Thoracic aorta (tissue), 2 donors: ENCODE measurements at places on chromosomes 12 and 14.

DNA sequence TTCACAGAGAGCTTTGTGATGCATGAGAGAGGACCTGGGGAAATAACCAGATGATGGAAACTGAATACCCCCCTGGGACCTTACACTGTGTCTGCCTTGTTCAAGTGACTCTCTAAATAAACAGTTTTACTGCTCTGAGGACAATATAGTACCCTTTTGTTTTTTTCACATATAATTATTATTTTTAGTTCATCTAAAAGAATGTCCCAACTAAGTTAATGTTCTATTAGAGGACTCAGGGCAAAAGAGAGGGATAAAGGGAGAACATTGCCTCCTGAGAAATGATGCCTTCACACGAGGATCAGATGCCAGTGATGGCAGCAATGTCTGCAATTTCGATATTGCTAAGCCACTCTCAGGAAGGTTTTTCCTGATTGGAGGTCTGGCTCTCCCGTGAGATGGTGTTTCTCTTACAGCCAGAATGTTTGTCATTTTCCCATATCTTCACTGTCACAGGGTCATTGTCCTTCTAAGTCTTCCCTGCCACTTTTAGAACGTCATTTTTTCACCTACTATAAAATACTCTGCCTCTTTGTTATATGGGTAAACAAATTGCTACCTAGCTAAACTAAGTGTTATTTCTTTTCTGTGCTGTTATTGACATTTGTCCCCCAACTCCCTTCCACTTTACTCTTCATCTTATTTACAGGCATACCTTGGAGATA, 201.6 kb downstream of the RAD51B start:
- no peak for DNase-seq

- no peak for DNase-seq
These were observed 135.8 kb downstream of the SYNE2 start for GRCh38 chr14:63988579-63988978.

GRCh38 chr12:99985631-99986030, 895 bp upstream of the ANKS1B start:
- no peak for DNase-seq

GRCh38 chr12:122126713-122127597, 47.1 kb downstream of the IL31 start:
- no peak for DNase-seq

DNA sequence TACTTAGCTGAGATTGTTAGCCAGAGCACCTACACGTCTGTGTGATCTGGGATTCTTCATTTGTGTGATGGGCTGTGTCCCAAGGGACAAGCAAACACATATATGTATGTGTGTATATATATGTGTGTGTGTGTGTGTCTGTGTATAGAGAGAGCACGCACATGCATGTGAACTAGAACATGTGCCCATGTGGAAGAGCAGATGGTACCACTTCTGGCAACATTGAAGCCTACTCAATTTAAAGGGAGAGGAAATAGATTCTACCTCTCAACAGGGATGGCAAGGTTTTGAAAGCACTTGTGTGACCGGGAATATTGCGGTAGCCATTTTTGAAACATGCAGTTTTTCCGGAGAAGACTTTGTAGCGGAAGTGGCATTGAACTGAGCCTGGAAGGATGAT, 1.4 kb downstream of the TOMM20L start:
- DNase-seq: no peak

GRCh38 chr12:52041695-52042123, 9.5 kb upstream of the NR4A1 start:
- no peak for DNase-seq

GRCh38 chr12:131034631-131035244, 81.0 kb downstream of the ADGRD1 start:
- DNase-seq: no peak

DNA sequence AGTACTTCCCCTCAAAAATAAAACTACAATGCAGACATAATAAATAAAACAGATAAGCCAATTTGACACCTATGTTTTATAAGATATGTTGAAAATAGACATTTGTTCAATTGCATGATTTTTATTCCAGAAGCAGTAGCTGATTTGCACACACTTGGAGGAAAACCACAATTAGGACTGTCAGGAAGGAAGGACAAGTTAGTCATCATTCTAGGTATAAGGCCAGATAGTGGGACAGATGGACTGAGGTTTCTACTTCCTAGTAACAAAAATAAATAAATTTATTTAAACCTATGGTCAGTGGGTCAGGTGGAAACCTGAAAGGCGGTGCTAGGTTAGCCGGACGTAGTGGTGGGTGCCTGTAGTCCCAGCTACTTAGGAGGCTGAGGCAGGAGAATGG, 141.8 kb upstream of the RASSF8 start:
- DNase-seq: no peak

DNA sequence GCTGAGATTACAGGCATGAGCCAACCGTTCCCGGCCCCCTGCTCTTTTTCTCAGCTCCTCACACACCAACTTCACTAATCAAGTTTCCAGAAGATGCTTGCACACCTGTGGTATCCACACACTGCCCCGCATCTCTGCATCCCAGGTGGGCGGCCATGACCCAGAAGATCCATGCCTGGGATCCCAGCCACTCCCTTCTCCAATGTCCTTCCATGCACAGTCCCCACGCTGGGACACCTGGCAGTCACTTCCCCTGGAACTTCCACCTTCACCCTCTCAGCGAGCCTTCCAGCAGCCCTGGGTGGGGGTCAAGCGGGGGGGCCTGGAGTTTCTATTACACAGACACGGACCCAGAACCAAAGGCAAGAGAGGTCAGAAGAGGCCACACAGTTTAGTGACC, 107.8 kb downstream of the CALM1 start:
- DNase-seq: no peak

DNA sequence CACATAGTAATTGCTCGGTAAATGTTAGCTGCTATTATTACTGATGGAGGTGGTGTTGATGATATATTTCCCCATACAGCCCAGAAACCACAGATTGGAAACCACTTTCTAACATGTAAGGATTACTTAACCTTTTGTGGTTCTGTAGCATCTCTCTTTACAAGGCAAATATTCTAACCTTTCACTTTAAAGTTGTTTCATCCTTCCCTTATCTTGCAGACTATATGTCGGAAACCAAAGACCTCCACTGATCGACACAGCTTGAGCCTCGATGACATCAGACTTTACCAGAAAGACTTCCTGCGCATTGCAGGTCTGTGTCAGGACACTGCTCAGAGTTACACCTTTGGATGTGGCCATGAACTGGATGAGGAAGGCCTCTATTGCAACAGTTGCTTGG, 75.8 kb downstream of the FRMD6 start:
- no peak for DNase-seq

GRCh38 chr12:130872179-130873096, 572 bp downstream of the RAN start:
- DNase-seq: no peak

- DNase-seq: no peak
These were observed 278.2 kb downstream of the PDZRN4 start for GRCh38 chr12:41466300-41466699.

GRCh38 chr12:22865822-22866221, 240.9 kb downstream of the ETNK1 start:
- no peak for DNase-seq

DNA sequence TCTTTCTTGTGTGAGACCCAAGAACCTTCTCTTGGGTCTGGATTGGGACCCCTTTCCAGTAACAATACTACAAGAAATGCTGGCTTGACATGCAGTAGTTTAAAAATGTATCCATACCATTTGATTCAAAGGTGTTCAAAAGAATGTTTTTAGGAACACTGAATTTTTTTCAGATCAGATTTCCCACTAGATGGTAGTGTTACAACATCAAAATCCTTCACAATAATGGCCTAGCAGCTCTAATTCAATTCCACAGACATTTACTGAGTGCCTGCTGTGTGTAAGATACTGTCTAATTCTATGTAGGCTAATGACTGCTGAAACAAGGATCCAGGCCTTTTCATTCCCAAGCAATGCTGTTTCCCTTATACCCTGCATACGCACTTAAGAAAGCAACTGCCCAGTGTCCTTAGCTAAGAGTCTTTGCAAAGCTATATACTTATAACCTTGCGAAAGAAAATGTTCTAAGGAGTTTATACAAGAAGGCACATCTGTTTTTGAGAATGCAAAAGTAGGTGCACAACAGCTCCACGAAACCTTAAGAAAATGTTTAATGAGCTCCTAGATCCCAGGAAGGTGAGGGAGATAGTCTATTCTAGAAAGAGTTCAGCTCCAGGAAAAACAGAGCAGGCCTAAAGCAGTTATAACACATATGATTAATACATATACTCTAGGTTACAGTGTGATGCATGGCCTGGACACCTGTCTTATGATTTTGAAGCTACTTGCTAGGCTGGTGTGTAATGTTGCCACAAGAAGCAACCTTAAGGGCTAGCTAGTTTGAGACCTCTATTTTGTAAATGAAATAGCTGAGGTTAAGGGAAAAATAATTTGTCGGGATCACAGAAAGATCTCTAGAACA, 50.9 kb upstream of the PKP2 start:
- no peak for DNase-seq

- DNase-seq: no peak
These were observed 696.3 kb downstream of the TMEM121 start for GRCh38 chr14:106222731-106223130.

DNA sequence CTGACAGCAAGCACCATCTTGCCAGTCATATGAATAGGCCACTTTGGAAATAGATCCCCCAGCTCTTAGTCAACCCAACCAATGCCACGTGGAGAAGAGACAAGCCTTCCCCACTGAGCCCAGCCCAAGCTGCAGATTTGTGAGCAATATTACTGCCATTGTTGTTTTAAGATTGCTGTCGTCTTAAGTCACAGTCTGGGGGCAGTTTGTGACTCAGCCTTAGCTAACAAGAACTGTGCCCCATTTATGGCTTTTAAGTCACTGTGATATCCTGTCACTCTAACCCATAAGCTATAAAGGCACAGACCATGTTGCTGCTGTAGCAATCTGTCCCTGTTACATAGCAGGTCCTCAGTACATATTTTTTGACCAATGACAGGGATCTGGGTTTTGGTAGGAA, 464.2 kb downstream of the MED13L start:
- DNase-seq: no peak

DNA sequence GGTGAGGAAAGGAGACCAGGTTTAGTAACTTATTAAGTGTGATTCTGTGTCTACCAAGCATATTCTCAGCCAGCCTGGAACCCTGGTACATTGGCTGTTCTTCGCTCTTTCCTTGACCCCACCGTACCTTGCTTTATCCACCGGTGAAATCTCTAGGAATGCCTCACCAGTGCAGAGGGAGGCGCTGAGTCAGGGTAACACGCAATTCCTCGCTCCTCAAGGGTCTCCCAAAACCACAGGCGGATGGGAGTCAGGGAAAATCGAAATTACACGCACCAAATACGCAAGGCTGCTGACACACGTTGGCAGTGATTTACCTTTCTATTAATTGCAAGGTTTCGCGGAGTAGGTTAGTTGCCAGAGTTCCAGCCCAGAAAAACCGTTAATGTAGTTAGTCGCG, 845 bp downstream of the L3HYPDH start:
- peak; percentile 19 for DNase-seq

DNA sequence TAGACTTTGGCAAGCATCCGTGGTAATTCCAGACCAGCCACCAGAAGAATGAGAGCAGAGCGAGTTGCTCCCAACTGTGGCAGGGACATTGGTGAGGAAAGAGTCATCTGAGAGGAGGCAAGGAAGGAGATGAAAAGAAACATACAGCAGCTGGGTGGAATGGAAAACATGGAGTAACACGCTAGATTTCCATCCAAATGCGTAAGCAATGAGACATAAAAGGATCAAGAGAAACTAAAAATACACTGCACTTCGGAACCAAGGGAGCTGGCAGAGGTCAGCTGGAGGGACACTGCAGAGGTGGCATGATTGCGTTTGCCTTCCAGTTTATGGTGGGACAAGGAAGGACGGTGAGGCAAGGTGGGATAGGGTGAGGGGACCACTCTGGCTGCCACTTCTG, 82.9 kb downstream of the DDX51 start:
- DNase-seq: no peak

DNA sequence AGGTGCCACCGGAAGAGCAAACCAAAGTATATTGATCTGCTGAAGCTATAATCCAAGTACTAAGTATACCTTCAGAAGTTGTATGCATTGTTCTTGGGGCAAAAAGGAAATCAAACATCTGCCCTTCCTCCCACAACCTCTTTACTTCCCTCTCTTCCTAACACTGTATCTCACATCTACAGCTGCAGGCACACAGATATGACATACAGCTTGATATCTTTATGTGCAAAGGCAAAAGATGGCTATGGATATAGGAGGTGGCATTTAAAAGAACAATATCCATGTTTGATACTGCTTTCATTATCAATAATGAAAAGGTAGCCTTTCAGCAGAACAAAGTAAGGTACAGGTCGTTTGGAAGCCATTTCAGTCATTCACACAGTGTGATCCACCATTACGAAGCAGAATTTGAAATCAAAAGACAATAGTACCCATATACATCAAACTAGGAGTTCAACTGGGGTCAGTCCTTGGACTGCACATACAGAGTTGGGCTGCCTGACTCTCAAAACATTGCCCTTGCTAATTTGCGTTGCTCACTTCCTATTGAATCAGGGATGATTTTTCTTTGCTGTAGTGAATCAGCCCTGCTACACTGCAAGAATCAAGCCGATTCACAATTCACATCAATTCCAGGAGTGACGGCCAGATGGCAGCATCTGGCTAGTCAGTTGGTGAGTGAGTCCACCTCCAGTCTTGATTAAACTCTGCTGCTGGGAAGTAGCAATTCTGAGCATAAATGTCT, 8.9 kb downstream of the ANG start:
- no peak for DNase-seq

GRCh38 chr12:108479364-108480070, 35.6 kb upstream of the FICD start:
- no peak for DNase-seq

- no peak for DNase-seq
These were observed 490.7 kb upstream of the FLRT2 start for GRCh38 chr14:85039353-85039626.

- DNase-seq: no peak
These were observed 659.5 kb downstream of the TMEM121 start for GRCh38 chr14:106185837-106186233.

- no peak for DNase-seq
These were observed 194.1 kb upstream of the RASSF8 start for GRCh38 chr12:25764409-25764808.

GRCh38 chr12:101696251-101697196, 916 bp upstream of the CHPT1 start:
- DNase-seq: no peak

GRCh38 chr14:68109132-68109900, 289.7 kb downstream of the RAD51B start:
- DNase-seq: no peak

DNA sequence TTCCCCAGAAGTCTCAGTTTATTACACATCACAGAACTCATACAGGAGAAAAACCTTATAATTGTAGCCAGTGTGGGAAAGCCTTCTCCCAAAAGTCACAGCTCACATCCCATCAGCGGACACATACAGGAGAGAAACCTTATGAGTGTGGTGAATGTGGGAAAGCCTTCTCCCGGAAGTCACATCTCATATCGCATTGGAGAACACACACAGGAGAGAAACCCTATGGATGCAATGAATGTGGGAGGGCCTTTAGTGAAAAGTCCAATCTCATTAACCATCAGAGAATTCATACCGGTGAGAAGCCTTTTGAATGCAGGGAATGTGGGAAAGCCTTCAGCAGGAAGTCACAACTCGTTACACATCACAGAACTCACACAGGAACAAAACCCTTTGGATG, 20.1 kb downstream of the ZNF84 start:
- DNase-seq: no peak
